ENCODE measurements at places on chromosomes 2 and 18.

GRCh38 chr18:70622622-70623419 is 334.0 kb downstream of the SOCS6 start:
- no peak for DNase-seq

GRCh38 chr2:150133623-150134022 is 353.8 kb downstream of the RND3 start:
- DNase-seq = no peak

- no peak for DNase-seq
Measured at GRCh38 chr18:74951165-74951760, 257.7 kb downstream of the PTGR3 start.

DNA sequence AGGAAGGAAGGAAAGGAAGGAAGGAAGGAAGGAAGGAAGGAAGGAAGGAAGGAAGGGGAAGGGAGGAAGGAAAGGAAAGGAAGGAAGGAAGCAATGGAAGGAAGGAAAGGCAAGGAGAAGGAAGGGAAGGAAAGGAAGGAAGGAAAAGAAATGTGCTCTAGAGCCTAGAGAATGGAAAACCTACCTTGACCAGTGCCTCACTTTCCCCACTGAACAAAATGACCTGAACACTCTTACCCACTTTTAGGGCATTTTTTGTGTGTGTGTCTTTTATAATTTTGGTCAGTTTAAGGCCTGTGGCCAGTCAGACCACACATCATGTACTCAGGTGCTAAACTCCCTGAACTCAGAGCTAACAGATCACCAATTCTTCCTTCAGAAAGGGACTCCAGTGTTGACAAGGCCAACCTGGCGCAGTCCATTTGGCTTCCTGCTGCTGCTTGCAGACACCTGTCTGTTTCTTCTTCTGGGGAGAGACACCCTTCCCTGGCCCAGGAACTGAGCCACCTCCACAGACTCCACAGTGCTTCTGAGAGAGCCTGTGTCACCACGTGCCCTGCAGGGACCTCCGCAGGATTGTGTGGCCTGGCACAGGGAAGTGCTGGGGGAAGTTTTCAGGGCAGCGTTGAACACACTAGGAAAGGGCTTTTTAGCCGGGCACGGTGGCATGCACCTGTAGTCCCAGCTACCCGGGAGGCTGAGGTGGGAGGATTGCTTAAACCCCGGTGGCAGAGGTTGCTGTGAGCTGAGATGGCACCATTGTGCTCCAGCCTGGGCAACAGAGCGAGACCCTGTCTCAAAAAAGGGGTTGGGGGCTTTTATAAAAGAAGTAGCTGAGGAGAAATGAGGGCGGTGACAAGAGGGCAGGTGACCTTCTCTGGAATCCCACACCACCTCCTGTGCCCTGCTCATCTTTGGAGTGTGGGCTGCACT is 57.2 kb downstream of the DDX1 start:
- no peak for DNase-seq

- DNase-seq = peak; percentile 31
Measured at GRCh38 chr2:162116352-162116751, 35.7 kb downstream of the GCG start.

DNA sequence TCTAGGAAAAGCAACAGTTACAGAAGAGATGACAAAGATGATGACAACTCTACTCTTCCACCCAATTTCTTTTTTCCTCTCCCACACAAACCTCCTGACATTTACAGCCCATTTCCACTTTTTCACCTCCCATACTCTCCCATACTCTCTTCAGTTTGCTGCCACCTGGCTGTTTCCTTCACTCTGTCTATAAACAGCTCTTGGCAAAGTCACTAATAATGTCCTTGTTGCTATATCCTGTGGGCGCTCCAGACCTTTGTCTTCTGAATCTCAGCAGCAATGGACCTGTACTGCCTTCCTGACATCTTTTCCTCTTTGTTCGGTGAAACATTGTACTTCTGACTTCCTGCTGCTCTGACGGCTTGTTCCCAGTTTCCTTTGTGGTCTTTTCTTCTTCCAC is 60.7 kb upstream of the CAVIN2 start:
- no peak for DNase-seq

DNA sequence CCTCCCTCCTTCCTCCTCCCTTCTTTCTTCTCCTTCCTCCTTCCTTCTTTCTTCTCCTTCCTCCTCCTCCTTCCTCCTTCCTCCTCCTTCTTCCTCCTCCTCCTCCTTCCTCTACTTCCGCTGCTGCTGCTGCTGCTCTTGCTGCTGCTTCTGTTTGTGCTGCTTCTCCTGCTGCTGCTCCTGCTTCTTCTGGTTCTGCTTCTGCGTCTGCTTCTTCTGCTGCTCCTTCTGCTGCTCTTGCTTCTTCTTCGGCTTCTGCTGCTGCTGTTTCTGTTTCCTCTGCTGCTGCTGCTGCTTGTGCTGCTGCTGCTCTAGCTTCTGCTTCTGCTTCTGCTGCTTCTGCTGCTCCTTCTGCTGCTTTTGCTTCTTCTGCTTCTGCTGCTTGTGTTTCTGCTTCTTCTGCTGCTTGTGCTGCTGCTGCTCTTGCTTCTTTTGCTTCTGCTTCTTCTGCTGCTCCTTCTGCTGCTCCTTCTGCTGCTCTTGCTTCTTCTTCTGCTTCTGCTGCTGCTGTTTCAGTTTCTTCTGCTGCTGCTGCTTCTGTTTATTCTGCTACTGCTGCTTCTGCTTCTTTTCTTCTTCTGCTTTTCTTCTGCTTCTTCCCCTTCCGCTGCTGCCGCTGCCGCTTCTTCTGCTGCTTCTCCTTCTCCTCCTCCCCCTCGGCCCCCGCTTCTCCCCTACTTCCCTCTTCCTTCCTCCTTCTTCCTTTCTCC is 8.6 kb downstream of the SNRNP27 start:
- DNase-seq = peak; percentile 89

- no peak for DNase-seq
Measured at GRCh38 chr2:202036601-202037037, 3.0 kb downstream of the FZD7 start.

GRCh38 chr18:25187521-25188192 is 164.3 kb downstream of the ZNF521 start:
- DNase-seq = no peak

GRCh38 chr18:35620765-35621164 is 39.2 kb downstream of the GALNT1 start:
- DNase-seq = no peak

DNA sequence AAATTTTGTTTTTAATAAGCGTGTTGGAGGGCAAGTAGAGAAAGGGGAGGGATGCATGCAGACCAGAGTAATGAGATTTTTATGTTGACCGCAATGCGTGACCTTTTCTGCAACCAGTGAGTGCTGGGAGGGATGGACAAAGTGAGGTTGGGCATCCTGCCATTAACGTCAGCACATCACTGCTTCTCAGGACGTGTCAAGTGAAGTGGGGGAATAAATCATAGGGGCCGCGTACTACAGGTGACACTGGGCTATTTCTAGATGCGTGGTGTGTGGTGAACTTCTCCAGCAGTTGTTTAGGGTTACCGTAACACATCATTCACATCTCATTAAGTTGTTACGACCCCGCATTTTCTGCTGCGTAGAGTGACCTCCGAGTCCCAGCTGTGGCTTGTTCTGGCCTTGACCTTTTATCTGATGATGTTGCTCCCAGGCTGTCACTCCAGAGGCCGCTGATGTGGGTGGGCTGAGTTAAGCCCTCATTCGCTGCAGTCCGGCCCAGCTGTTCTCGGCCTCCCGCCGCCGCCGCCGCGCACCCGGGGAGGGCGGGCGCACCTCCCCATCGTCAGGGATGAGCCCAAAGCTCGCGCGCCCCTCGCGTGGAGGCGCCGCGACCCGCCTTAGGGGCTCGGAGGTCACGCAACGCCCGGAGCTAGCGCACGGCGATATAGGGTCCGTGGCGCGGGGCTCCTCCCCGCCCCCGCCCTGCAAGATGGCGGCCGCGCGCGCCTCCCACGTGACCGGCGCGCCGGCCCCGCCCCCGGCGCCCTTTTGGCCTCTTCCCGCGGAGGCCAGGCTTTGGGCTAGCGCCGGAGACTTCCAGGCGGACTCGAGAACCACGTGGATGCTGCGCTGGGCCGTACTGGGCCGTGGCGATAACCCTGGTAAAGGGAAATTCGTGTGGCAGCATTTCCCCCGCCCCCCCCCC is 3.5 kb downstream of the ZCCHC2 start:
- DNase-seq = peak; percentile 75

- DNase-seq = no peak
Measured at GRCh38 chr2:164600763-164601162, 20.5 kb downstream of the GRB14 start.

- peak; percentile 8 for DNase-seq
Measured at GRCh38 chr2:148338541-148338940, 306.0 kb upstream of the EPC2 start.

DNA sequence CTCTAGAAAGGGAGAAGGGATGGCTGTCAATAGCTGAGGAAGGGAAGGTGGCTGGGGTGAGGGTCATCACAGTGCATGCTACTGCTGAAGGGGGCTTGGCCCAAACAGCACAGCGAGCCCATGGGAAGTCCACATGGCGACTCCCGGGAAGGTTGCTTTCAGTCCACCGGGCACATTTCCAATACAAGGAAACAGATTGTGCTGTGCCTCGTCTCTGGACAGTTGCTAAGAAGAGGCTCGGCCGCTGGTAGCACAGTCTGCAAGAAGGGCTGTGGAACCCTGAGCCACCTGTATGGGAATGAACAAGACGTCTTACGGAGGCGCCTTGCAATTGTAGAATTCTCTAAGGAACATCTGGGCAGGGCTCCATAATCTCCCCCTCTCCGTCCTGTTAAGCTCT is 123.1 kb downstream of the CELF4 start:
- DNase-seq = no peak

DNA sequence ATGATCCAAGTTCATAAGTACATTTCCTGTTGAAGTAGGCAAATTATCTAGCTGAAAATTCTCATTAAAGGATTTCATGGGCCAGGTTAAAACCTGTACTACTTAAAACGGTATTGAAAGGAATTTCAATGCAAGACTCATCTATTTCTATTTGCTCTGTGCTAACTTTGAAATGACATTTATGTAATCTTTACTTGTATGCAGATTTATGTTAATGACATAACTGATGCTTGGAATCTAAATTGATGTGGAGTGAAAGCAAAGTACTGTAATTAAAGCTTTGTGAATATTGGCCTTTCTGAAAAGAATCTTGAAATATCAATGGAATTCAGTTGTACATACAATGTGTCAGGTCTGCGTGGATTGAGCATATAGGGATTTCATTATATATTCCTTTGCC is 390.0 kb downstream of the CPS1 start:
- DNase-seq = no peak

GRCh38 chr2:15058015-15058720 is 425.7 kb downstream of the LRATD1 start:
- DNase-seq = peak; percentile 33

GRCh38 chr2:37865640-37866039 is 59.4 kb upstream of the RMDN2 start:
- DNase-seq = no peak

- DNase-seq = no peak
Measured at GRCh38 chr18:63161032-63161760, 158.4 kb downstream of the BCL2 start.

- DNase-seq = no peak
Measured at GRCh38 chr2:220162320-220162719, 534.9 kb downstream of the SLC4A3 start.

DNA sequence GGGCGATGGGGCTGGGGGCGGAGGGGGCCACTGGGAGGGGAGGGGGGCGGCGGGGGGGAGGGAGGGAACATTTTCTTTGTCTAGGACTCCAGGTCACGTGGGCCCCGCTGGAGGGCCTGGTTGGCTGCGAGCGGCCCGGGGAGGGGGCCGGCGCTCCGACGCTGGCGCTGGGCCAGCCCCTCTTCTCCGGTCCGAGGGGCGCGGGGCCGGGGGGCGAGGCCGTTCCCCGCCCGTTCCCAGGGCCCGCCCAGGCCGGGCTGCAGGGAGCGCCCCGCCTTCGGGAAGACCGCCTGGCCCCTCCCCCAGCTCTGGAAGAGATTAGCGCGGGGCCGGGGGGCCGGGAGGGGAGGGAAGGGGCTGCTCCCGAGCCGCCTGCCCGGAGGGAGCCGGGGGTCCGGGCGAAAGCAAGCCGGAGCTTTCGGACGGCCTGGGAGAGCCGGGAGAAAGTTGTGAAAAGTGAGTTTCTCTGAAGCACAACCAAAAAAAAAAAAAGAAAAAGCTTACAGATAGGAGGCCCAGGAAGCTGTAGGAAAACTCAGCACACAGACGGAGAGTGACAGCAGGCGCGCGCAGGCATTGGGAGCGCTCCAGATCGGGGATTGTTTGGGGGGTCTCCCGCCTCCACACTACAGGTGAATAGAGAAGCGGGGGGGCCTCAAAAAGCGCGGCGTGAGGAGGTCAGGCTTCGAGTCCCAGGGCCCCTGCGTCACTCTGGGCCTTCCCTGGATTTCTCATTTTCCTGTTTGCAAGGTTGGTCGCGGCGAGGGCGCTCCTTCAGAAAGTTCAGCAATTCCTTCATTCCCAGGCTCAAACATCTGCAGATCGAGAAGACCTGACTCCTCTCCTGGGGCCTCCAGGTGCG is 84.1 kb upstream of the POMC start:
- no peak for DNase-seq

GRCh38 chr2:101882769-101883307 is 108.9 kb upstream of the IL1R2 start:
- DNase-seq = no peak

GRCh38 chr2:70923378-70924015 is 12.2 kb upstream of the ATP6V1B1 start:
- DNase-seq = peak; percentile 70

- DNase-seq = no peak
Measured at GRCh38 chr2:133718688-133719201, 150.5 kb upstream of the NCKAP5 start.

GRCh38 chr18:69259282-69259681 is 141.4 kb upstream of the DOK6 start:
- no peak for DNase-seq

- no peak for DNase-seq
Measured at GRCh38 chr18:28007841-28008240, 169.1 kb downstream of the CDH2 start.

- DNase-seq = no peak
Measured at GRCh38 chr2:216164576-216164975, 55.4 kb downstream of the XRCC5 start.

GRCh38 chr2:173350383-173350782 is 4.3 kb upstream of the CDCA7 start:
- DNase-seq = no peak

GRCh38 chr2:203361922-203362321 is 33.7 kb downstream of the ABI2 start:
- DNase-seq = no peak

GRCh38 chr2:46873604-46874068 is 42.0 kb downstream of the MCFD2 start:
- DNase-seq = peak; percentile 59

DNA sequence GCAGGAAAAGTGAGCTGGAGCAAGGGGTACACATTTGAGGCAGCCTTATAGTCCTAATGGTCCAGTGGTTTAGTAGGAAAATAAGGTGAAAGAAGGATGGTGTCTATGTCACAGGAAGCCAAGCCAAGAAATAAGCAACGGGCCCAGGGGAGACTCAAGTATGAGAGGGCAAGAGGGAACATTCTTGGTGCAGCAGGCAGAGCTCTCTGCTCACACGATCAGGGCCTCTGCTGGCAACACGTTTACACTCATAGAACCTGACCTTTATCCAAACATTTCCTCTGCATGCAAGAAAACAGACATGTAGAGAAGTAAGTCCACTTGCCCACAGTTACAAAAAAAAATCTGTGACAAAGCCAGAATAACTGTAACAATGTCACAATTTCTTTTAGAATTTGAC is 32.6 kb upstream of the LRRC30 start:
- no peak for DNase-seq
